CD8-positive, alpha-beta memory T cell (primary cell): ENCODE measurements at places on chromosomes 16 and 17.

GRCh38 chr17:35596530-35597233 lies 9.6 kb downstream of the AP2B1 start:
- no peak for DNase-seq

DNA sequence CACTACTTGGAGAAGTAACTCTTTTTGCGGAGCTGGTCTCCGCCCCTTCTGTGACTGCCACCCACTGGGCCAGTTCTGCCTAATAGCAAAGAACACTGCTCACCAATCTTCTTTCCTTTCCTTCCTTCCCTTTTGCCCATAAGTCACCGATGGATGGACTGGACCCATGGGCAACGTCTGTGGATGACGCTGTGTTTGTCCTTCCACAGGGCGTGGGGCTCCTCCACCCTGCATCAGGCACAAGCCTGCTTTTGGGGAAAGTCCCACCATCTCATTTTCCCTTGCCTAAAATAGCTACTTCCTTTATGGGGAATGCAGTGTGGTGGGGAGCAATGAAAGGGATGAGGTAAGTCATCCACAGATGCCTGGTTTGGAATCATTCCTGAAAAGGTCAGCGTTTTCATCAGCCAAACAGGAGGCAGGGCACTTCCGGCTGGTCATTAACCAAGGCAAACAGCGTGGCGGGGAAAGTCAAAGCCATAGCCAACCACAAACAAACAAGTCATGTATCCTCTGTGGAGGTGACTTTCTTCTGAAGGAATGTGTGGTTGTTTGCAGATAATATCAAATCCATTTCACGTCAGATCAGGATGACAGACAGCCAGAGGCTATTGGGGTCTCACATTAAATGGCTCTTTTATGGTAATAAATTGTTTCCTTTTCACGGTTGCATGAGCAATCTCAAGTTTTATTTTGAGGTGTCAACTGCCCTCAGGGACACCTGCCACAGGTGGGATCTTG lies 30.7 kb upstream of the MED9 start:
- no peak for DNase-seq

- DNase-seq, result no peak
These were observed 10.4 kb upstream of the KDM6B start for GRCh38 chr17:7823581-7824001.

- no peak for DNase-seq
These were observed 988 bp downstream of the CIAO3 start for GRCh38 chr16:739560-740458.
